SK-N-MC (cell line): ENCODE measurements at places on chromosomes 16 and 17.
A peak's percentile ranks its signal among the peaks of the same experiment; 100 is the strongest.

DNA sequence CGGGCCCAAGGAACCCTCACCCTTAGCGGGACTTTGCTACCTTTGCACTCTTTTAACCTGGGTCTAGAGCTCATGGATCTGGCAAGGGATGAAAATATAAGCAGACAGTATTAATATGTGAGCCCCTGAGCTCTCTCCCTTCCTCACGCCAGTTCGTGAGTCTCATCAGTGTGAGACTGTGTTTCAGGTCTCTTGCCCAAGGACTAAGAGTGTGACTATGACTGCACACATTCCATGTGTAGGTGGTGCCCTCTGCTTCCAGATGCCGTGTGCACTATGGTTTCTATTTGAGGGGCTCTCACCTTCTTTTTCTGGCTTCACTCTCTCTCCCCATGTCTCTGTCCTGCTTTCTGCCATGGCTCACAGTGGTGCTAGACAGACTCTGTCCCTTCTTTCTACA is 40.5 kb downstream of the DHRS7B start:
- DNase-seq, result no peak

- DNase-seq, result no peak
These were observed 23.2 kb upstream of the KIFC3 start for GRCh38 chr16:57825298-57826044.

GRCh38 chr17:72588961-72589360 is 468.1 kb downstream of the SOX9 start:
- no peak for DNase-seq

DNA sequence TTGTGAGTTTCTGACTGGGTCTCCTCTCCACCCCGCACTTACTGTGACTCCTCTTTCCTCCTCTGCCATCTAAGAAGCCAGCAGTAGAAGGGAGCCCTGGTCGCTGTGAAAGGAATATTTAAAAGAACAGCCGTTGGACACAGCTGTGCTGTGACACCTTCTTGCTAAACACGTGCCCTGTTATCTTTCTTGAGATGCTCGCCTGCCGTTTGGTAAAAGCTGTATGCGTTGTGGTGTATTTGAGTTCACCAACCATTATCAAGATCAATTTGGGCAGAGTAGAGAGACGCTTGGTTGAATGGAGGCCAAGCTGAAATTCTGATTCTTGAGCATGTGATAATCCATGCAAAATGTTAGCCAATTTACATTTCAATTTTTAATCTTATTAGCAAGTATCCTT is 3.8 kb downstream of the GID4 start:
- no peak for DNase-seq

- no peak for DNase-seq
These were observed 34.0 kb downstream of the CIBAR2 start for GRCh38 chr16:85078226-85078625.

GRCh38 chr16:89049484-89050118 is 44.1 kb upstream of the ACSF3 start:
- DNase-seq, result peak; percentile 28

GRCh38 chr17:43952724-43953666 is 745 bp downstream of the PYY start:
- DNase-seq, result no peak

- no peak for DNase-seq
These were observed 5.8 kb downstream of the PRSS22 start for GRCh38 chr16:2852003-2852730.

GRCh38 chr17:73652886-73653480 is 8.7 kb upstream of the SDK2 start:
- no peak for DNase-seq

GRCh38 chr17:78842881-78843565 is 2.4 kb upstream of the USP36 start:
- DNase-seq, result no peak

DNA sequence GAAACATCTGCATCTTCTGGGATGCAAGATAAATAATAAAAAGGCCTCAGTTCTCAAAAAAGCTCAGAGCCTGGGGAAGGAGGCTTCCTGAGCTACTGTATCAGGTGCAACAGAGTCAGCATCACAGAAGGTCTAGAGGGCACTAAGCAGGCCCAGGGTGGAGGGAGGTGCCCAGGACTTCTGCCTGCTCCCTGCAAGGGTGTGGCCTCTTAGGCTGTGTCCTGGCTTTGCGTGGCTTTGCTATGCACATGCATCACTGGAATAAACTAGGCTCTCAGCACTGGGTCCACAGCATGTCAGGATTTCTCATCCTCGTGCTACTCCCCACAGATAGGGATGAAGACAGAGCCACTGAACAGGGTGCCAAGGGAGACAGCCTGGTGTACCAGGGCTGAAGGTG is 25.5 kb downstream of the CDK5R1 start:
- no peak for DNase-seq

GRCh38 chr17:16003841-16004240 is 4.2 kb downstream of the TTC19 start:
- DNase-seq, result no peak
